GM23338 (cell line): ENCODE measurements at places on chromosomes 1 and 21. TPM values are rescaled to one million over a fixed set of nuclear protein-coding genes. Genes with fewer than 3 reads are reported as not detected.

Gene TPM3
- polyA plus RNA-seq, result 502 and 544 TPM in 2 replicates

Gene BATF3
- polyA plus RNA-seq, result 7.8 and 8.6 TPM in 2 replicates

Gene CD1B
- not detected in 2 replicates for polyA plus RNA-seq

Gene TRIM63
- not detected in 2 replicates for polyA plus RNA-seq
